Left renal pelvis (tissue), 4 donors: ENCODE measurements at places on chromosomes 12 and 14. TPM values are rescaled to one million over a fixed set of nuclear protein-coding genes. Genes with fewer than 3 reads are reported as not detected.

The DRAM1 gene
- polyA plus RNA-seq: 20.6 TPM

The RTN1 gene
- 16.9 TPM for polyA plus RNA-seq

The TMEM119 gene
- polyA plus RNA-seq: 20.5 TPM

The IQSEC3 gene
- 8.2 TPM for polyA plus RNA-seq

The CALM1 gene
- 259 TPM for polyA plus RNA-seq

The CISTR gene
- not detected for polyA plus RNA-seq

The MRPL52 gene
- polyA plus RNA-seq: 72.2 TPM

The HCAR2 gene
- polyA plus RNA-seq: 0.66 TPM

The ZBTB25 gene
- polyA plus RNA-seq: 9.0 TPM

The DPPA3 gene
- not detected for polyA plus RNA-seq

The BCL11B gene
- polyA plus RNA-seq: 2.4 TPM

The STAC3 gene
- 6.0 TPM for polyA plus RNA-seq

The TGM1 gene
- polyA plus RNA-seq: 6.6 TPM

The RNASE1 gene
- 154 TPM for polyA plus RNA-seq

The TMBIM6 gene
- polyA plus RNA-seq: 774 TPM

The MYF5 gene
- polyA plus RNA-seq: not detected

The ARHGEF40 gene
- polyA plus RNA-seq: 75.7 TPM

The TAC3 gene
- polyA plus RNA-seq: 1.9 TPM

The POTEG gene
- polyA plus RNA-seq: not detected

The FOXG1 gene
- polyA plus RNA-seq: 0.55 TPM

The SLC6A13 gene
- polyA plus RNA-seq: 47.4 TPM

The LRFN5 gene
- polyA plus RNA-seq: 10.2 TPM

The OR4K15 gene
- not detected for polyA plus RNA-seq

The OASL gene
- 0.17 TPM for polyA plus RNA-seq

The FAR2 gene
- polyA plus RNA-seq: 43.7 TPM

The SLC41A2 gene
- 4.3 TPM for polyA plus RNA-seq

The SAMD15 gene
- polyA plus RNA-seq: 9.7 TPM

The RHOJ gene
- polyA plus RNA-seq: 19.5 TPM

The ESR2 gene
- 0.55 TPM for polyA plus RNA-seq

The TAS2R10 gene
- polyA plus RNA-seq: 2.2 TPM

The APOF gene
- polyA plus RNA-seq: not detected

The DDX54 gene
- polyA plus RNA-seq: 96.0 TPM

The SMARCD1 gene
- polyA plus RNA-seq: 102 TPM

The SERPINA9 gene
- not detected for polyA plus RNA-seq

The INHBC gene
- polyA plus RNA-seq: 0.20 TPM

The TAS2R14 gene
- 4.0 TPM for polyA plus RNA-seq

The KCNMB4 gene
- polyA plus RNA-seq: 28.0 TPM

The ARID2 gene
- 40.7 TPM for polyA plus RNA-seq

The ADCY6 gene
- polyA plus RNA-seq: 103 TPM

The DCN gene
- 774 TPM for polyA plus RNA-seq

The ARMH4 gene
- polyA plus RNA-seq: 45.4 TPM

The DTX1 gene
- 3.9 TPM for polyA plus RNA-seq

The MYF6 gene
- 0.26 TPM for polyA plus RNA-seq

The LUM gene
- 170 TPM for polyA plus RNA-seq

The OAS2 gene
- 6.7 TPM for polyA plus RNA-seq

The JAG2 gene
- 6.3 TPM for polyA plus RNA-seq

The GUCY2C gene
- polyA plus RNA-seq: 0.32 TPM
